ENCODE measurements at places on chromosomes 1 and 21.
A peak's percentile ranks its signal among the peaks of the same experiment; 100 is the strongest.

- peak; percentile 81 for DNase-seq
Observed at GRCh38 chr1:85569122-85569521, 11.4 kb upstream of the CCN1 start.

GRCh38 chr1:182589520-182589919, 464 bp upstream of the RNASEL start:
- DNase-seq: no peak

DNA sequence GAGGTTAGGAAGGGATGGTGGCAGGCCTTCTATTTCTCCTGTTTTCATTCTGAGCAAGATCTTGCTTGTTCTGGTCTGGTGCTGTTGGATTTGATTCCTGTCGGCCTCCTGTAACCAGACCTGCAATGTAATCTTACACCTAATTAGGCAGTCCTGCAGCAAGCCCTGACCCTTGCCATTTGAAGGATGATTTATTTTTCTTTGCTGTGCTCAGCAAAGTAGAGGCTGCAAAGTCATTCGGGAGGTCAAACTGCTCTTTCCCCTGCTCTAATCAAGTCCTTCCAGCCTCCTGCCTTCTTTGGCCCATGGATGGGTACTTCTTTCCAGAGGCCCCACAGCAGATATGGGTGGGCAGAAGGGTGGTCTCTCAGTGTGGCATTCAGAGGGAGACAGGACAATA, 417.7 kb upstream of the USP24 start:
- DNase-seq: no peak

DNA sequence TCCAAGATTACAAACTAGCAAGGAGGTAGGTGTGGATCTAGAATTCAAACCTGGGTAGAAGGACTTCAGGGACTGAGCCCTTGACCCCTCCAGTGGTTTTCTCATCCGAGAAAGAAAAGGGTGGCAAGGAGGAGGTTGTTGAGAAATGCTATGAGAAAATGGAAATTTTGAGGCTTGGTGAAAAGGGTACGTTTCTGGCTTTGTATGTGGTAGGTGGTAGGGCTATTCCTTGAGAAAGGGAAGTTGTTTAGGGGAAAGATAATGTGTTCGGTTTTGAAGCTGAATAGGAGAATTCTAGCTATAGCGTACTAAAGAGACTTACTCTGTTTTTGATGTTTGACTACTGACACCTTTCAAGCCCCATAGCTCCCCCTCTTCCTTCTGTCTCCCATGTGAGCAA, 133.8 kb downstream of the CNIH3 start:
- DNase-seq: no peak

Measured in astrocyte of the hippocampus (primary cell).